ENCODE measurements at places on chromosomes 1 and 21.

DNA sequence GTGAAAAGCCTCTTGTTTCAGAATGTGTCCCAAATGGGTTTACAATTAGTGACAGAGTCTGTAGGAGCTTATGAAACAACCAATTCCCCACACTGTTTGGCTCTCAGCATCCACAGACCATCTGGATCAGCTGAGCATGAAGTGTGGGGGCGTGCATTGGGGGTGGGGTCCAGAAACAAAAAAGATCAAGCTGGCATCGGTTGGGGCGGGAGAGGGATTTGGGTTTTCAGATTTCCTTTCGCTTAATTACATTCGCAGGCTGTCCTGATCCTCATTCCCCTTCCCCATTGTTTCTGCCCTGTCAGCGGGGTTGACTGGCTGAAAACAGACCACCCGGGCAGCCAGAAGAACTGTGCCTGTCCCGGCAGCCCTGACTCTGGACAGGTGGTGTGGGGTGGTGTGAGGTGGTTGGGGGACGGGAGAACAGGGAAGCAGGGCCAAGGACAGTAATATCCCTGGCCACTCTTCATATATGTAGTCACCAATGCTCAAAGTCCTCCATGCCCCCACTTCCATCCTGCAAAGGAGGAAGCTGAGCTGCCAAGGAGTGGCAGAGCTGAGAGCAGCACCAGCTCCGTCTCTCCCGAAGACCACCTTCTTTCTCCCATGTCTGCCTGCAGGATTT lies 92.0 kb downstream of the IER5 start:
- no peak for DNase-seq

GRCh38 chr1:39654291-39654690 lies 14.8 kb upstream of the HEYL start:
- no peak for DNase-seq

GRCh38 chr1:232669981-232670747 lies 40.2 kb upstream of the SIPA1L2 start:
- DNase-seq = no peak

GRCh38 chr1:33273406-33273805 lies 17.1 kb downstream of the ZNF362 start:
- DNase-seq = no peak

GRCh38 chr21:25170681-25171080 lies 436.6 kb downstream of the MRPL39 start:
- no peak for DNase-seq

- peak; percentile 22 for DNase-seq
These were observed 164.4 kb upstream of the PALMD start for GRCh38 chr1:99481391-99481996.

Data from upper lobe of left lung (tissue), 6 donors.